GM04503 (cell line): ENCODE measurements at places on chromosomes 3 and 15.

DNA sequence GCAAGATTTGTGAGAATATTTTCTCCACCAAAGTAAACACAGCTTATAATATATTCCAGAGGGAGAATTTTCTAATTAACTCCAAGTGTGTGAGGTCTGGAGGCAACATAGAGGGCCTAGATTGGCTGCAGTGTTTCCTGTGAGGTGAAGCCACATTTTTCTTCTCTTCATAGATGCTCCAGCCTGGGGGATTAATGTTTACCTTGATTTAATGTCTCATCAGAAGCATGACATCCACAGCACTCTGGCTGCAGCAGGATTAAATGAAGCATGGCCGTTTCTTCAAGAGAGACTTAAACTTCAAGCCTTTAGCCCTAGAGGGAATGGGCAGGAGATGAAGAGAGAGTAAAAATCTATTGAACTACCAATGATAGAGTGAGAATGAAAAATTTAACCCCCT lies 137.9 kb upstream of the ZBTB20 start:
- no peak for DNase-seq

DNA sequence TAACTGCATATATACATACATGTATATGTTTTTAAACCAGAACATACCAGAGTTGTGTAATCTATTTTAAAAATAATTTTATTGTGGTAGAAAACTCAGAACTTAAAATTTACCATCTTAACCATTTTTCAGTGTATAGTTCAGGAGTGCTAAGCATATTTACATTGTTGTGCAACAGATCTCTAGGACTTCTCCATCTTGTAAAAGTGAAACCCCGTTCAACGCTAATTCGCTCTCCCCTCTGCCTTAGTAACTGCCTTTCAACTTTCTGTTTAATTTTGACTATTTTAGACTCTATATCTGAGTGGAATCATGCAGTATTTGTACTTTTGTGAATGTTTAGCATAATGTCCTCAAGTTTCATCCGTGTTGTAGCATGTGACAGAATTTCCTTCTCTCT lies 51.8 kb upstream of the SSR3 start:
- DNase-seq, result no peak

DNA sequence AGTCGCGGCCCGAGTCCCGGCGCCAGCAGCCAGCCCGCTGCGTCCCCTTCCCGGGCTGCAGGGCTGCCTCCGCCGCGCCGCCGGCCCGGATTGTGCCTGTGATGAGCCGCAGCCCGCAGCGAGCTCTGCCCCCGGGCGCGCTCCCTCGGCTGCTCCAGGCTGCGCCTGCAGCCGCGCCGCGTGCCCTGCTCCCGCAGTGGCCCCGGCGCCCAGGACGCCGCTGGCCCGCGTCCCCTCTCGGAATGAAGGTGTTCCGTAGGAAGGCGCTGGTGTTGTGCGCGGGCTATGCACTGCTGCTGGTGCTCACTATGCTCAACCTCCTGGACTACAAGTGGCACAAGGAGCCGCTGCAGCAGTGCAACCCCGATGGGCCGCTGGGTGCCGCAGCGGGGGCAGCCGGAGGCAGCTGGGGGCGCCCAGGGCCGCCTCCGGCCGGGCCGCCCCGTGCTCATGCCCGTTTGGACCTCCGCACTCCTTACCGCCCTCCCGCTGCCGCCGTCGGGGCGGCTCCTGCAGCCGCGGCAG lies 1.2 kb downstream of the CHST2 start:
- no peak for DNase-seq

GRCh38 chr15:31552482-31553099 lies 226.0 kb downstream of the KLF13 start:
- DNase-seq, result no peak

DNA sequence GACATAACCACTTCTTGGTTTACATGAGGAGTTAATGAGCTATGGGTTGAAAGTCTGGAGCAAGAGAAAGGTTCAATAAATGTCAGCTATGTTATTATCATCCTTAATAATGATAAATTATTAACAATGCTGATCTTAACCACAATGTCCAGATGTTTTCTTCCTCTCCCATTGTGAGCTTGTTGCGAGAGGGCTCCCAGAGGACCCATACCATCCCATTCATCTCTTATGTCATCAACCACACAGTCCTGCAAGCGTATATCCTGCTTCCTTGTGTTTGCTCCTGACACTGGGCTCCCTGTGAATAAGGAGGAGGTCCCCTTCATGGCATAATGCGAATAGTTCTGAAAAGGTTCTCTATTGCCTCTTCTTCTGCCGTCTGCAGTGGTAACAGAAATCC lies 266.8 kb downstream of the TLE3 start:
- no peak for DNase-seq

GRCh38 chr3:159249472-159250174 lies 447.8 kb downstream of the MFSD1 start:
- DNase-seq, result no peak

DNA sequence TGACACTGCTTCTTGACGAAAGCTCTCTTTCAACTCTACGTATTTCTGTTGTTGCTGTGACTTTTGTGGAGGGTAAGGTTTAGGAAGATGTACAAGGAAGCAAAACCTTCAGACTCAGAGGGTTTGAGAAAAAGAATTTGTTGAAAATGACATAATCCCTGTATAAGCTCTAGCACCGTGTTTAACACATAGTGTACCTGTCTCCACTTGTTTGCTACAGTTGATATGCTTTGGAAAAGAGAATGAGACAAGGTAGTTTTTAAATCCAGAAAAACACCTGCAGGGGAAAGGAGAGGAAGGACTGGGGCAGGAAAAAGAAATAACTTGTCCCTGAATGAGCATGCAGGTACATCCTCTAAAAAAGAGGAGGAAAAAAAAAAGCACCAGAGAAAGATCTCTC lies 29.6 kb upstream of the CP start:
- no peak for DNase-seq

DNA sequence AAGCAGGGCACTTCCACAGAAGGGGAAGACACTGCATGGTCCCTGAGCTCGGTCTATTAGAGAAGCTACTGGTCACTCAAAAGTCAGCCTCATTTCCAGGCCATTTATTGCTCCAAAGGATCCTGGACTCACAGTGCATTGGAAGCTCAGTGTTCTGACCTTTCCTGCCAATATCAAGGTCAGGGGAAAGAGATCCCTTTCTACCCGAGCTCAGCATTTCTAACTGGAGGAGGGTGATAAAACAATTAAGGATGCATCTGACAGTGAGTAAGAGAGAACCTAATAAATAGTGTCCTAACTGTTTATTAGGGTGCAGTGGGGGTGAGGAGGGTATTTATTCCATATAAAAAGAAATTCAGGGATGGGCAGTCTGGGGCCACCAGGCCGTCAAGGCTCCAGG lies 26.8 kb upstream of the INSYN1 start:
- DNase-seq, result no peak

GRCh38 chr15:33309602-33310276 lies 1.0 kb upstream of the RYR3 start:
- DNase-seq, result no peak

DNA sequence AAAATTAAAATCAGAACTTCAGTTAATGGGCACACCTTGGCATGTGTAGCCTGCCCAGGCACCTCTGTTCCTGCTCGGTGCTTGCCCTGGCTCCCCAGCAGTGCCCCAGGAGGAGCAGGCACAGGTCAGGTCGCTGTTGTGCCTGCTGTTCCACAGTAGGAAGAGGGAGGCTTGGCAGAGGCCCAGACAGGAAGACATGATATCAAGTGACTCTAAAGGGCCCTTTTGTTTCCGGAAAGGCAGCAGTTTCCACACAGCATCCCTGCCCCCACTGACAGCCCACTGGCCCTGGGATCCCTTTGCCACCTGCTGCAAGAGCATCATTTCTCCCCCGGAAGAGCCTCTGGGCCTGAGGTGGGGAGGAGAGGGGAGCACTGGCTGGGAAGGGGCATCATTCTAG lies 40.5 kb upstream of the HES1 start:
- DNase-seq, result no peak

- DNase-seq, result no peak
These were observed 30.9 kb downstream of the FAM3D start for GRCh38 chr3:58635371-58636285.

- no peak for DNase-seq
These were observed 12.5 kb downstream of the SLC35G2 start for GRCh38 chr3:136831461-136831860.

DNA sequence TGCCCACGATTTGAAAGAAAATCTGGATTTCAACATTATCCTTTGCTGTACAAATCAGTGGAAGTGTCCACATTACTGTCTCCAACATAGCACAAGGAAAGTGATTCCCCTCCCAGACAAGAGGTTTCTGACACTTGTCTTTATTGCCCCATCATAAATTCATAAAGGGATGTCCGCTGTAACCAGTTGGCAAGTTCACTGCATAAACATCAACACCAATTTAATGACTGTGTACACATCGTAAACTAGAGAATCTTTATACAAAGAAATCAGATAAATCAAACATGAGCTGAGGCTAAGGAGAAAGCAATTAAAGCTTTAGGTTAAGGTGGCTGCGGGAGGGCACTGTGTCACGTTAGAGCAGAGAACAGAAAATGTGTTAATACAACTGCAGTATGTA lies 129.8 kb downstream of the MEIS2 start:
- no peak for DNase-seq
